ENCODE measurements at places on chromosomes 5 and 9. TPM values are rescaled to one million over a fixed set of nuclear protein-coding genes. Genes with fewer than 3 reads are reported as not detected.

DNA sequence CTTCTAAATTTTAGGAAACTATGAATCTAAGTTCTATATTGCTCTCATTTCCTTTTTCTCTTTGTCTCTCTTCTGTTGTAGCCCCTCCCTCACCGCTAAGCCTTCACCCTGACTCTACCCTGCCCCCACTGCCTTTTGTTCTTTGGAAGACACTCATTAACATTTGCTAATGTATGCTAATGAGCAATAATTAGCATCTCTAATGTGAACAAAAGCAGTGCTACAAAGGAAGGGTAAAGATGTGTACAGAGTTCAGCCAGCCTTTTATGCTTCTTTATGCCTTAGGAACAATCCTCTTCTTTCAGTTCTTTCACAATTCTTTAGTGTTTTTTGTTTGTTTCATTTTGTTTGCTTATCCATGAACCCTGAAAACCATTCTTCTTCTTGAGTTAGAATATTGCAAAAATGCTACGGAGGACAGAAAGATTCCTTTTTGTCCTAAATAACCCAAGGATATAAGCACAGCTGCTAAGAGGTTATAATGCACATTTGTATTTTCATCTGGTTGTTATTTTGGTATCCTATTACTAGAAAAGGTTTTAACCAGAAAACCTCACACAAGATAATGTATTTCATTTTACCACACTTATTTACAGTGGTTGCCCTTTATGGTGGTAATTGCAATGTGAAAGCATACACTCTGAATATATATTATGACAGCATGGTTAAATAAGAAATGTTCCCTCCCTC lies 159.3 kb downstream of the TMC1 start:
- DNase-seq, result no peak

- no peak for DNase-seq
Measured at GRCh38 chr9:107874591-107875369, 385.2 kb upstream of the KLF4 start.

The OR1Q1 gene
- total RNA-seq, result not detected

GRCh38 chr5:79562351-79563246 lies 48.7 kb upstream of the HOMER1 start:
- no peak for DNase-seq

GRCh38 chr5:92879806-92880543 lies 701.0 kb downstream of the NR2F1-AS1 start:
- no peak for DNase-seq

The TCF7 gene
- 28.5 TPM for total RNA-seq

GRCh38 chr9:78574354-78575045 lies 277.6 kb downstream of the PSAT1 start:
- DNase-seq, result no peak

DNA sequence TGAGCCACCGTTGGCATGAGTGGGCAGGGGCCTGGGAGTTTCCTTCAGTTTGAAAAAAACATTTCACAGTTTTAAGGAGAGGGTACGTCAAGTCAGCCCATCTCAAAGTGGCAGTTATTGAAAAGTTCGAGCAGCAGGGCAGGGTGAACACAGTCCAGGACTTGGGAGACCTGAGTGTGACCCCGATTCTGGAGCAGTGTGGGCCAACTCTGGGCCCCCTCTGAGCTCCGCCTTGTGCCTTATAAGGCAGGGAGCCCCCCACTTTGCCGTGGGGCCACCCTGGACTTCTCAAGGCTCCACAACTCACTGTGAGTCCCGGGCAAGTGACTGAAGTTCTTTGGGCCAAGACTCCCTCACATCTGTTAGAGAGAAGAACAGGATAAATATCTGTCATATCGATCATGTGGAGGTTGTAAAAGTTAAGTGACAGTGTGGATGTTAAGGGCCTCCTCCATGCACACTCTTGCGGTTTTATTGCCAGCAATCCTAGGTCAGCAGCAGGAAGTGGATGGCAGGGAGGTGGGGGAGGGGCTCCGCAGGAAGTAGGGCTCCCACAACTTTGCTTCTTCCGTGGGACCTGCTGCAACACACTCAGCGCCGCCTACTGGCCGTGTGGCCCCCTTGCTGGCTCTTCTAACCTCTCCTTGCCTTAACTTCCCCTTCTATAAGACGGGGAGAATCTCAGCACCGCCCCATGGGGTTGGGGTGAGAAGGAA lies 38.4 kb downstream of the HRH2 start:
- DNase-seq, result peak; percentile 59

GRCh38 chr5:109929376-109929775 lies 239.6 kb downstream of the MAN2A1 start:
- DNase-seq, result no peak

- DNase-seq, result no peak
Measured at GRCh38 chr5:9059920-9060691, 485.8 kb downstream of the SEMA5A start.

- DNase-seq, result no peak
Measured at GRCh38 chr9:123425261-123425821, 69.3 kb downstream of the CRB2 start.

The C9orf57 gene
- total RNA-seq, result not detected

- DNase-seq, result no peak
Measured at GRCh38 chr9:65432722-65433323, 147.8 kb upstream of the FOXD4L5 start.

The HSPA9 gene
- 300 TPM for total RNA-seq

The AHRR gene
- 5.4 TPM for total RNA-seq

The CD74 gene
- 12.7 TPM for total RNA-seq

DNA sequence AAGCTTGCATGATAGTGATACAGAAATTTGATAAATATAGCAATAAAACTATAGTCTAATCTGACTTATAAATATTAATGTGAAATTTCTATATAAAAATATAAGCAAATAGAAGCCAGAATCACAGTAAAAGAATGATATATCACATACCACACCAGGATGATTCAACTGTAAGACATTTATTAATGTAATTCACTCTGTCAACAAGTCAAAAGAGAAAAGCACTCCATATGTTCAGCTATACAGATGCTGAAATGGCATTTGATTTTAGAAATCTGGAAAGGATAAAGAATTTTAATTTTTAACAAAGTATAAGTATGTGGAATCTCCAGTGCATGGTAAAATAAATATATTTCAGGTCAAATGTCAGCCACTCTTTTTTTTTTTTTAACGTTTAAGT lies 372.4 kb downstream of the KCNN2 start:
- DNase-seq, result no peak

GRCh38 chr5:54908774-54909525 lies 76.4 kb downstream of the ESM1 start:
- DNase-seq, result no peak

GRCh38 chr5:40649463-40650030 lies 30.2 kb upstream of the PTGER4 start:
- DNase-seq, result no peak

GRCh38 chr5:55226027-55226933 lies 835 bp downstream of the MCIDAS start:
- peak; percentile 83 for DNase-seq

GRCh38 chr5:83059341-83059740 lies 17.9 kb downstream of the TMEM167A start:
- no peak for DNase-seq

DNA sequence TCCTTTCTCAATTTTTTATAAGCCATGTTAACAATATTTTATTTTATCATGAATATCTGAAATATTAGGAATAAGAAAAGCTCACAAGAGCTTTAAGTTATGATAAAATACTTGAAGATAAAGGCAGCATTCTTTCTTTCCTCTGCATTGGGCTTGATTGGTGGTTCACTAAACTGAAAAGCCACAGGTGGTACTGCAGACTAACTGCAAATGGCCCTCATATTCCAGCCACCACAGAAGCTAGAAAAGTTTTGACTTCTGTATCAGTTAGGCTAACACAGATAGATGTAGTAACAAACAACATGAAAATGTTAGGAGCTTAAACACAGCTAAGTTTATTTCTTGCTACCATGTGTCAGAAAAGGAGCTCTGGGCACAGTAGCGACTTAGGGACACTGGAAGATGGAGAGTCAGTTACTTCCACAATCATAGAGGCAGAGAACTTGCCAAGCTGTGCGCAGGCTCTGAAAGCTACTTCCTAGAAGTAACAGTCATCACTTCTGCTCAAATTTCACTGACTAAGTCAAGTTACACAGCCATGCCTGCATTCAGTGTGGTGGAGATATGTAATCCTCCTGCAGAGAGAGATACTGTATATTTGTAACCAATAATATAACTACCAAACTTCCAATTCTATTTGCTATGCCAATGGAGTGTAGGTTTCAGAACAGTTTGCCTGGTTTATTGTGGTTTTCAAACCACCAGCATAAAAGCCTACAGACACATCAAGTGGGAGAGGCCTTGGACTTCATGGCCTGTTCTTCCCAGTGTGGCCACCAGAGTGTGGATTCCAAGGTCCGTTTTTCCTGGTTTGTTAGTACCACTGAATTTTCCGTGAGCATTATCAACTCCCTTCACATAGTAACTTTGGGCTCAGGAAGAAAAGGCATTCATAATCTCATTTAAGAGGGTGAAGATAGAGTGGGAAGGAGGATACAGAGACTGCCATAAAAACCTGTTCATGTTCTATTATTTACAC lies 268.3 kb downstream of the PJA2 start:
- DNase-seq, result peak; percentile 4

GRCh38 chr5:75707911-75708509 lies 9.2 kb downstream of the POC5 start:
- no peak for DNase-seq

DNA sequence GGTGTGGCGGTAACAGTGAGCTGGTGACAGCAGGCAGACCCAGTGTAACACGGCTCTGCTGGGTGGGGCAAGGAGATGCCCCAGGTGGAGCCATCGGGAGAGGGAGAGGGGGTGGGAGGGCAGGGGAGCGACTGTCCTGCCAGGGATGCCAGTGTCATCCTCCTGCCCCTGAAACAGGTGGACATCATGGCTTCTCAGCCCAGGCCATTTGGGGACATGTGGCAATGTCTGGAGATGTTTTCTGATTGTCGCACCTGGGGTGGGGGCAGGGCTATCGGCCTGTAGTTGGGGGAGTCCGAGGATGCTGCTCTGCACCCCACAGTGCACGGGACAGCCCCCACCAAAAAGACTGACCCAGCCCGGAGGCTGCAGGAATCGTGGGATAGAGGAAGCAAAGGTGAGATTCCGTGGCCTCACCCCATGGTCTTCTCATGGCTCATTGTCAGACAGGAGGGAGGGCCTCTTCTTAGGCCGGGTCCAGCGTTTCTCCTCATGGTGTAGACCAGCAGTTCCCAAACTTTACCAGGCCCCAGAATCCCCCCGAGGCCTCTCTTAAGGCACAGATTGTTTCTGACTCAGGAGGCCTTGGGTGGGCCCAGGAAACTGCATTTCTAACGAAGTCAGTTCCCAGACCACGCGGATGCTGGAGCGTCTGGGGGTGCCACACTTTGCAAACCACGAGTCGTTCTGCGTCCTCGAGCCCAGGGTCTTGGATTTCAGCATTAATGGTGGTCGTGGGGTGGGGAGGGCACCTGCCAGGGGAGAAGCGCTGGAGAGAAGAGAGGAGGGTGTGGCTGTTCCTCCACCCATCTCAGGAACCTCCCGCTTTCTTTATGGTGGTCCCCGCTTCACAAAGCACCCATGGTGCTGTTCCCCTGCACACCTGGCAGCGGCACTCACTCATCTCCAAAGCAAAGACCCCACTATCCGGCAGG lies 11.0 kb downstream of the COL5A1 start:
- no peak for DNase-seq

- DNase-seq, result no peak
Measured at GRCh38 chr9:130694205-130694604, 625 bp downstream of the EXOSC2 start.

GRCh38 chr5:152838241-152838786 lies 433.2 kb upstream of the NMUR2 start:
- DNase-seq, result no peak

DNA sequence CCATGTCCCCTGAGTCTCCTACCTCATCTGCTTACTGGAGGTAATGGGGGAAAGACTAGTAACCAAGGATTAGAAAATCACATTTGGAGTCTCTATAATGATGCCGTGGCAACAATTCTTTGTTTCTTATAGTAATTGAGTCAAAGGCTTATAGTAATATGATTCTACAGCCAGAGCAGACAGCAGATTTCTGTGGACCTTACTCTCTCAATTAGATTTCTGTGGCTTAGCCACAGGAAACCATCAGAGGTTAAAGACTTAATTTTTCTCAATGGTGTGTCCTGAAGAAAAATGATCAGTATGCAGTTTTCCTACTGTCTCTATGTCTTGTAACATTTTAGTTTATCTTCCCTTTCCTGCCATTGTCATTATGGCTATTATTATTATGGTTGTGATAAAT lies 59.3 kb upstream of the CD180 start:
- no peak for DNase-seq

The NR2F1-AS1 gene
- 2.8 TPM for total RNA-seq

DNA sequence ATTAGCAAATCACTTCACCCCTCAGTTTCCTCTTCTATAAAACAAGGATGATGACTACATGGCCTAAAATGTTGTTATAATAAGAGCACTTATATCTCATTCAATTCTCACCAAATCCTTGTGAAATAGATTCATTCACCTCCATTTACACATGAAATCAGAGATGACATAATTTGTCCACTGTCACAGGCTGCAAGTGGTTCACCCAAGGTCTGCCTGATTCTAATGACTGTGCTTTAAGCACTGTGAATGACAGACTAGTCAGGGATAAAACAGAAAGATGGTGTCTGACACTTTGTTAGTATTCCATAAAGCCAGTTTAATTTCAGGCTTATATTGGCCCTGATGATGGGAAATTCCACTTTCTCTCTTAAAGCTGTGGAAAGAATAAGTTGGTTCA lies 209.5 kb downstream of the MAPKAP1 start:
- DNase-seq, result no peak

GRCh38 chr9:76266649-76267283 lies 127.5 kb downstream of the RFK start:
- DNase-seq, result no peak

GRCh38 chr9:8095672-8096086 lies 296.1 kb upstream of the DMAC1 start:
- no peak for DNase-seq

The RAD1 gene
- 48.2 TPM for total RNA-seq

DNA sequence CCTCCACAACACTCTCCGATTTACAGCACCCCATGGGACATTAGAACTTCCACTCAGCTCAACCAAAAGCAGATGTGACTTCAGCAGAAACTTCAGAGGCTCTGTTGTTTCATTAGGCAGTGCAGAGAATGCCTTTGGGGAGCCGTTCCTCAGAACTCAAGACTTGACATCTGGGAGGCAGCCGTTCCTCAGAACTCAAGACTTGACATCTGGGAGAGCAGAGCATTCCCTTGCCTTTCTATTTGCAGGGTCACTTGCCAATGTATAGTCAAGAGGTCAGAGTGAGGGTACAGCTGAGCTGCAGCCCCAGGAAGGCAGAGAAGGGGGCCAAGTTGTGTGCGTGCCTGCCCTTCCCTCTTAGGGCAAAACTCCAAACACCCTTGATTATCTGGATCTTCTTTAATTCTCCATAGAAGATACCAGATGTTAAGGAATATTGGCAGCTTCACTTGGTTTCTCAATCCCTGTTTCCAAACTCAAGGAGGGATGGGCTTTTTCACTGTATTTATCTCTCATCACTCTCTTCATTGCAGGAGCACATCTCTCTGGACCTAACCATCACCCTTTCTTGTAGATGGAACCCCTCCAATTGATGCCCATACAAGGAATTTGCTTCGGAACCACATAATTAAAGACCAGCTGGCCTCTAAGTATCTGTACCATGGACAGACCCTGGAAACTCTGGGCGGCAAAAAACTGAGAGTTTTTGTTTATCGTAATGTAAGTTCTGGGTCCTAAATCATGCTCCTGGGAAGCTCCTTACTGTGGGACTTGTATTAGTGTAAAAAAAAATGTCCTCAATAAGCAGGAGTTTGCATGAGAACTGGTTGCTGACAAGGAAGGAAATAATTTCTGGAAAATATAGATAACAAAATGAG lies 25.6 kb downstream of the TGFBI start:
- no peak for DNase-seq

All from HT-29 (cell line).